ENCODE measurements at places on chromosomes 5 and 9.
A peak's percentile ranks its signal among the peaks of the same experiment; 100 is the strongest.

GRCh38 chr5:109690242-109690974 lies 681 bp downstream of the MAN2A1 start:
- peak; percentile 25 for DNase-seq

DNA sequence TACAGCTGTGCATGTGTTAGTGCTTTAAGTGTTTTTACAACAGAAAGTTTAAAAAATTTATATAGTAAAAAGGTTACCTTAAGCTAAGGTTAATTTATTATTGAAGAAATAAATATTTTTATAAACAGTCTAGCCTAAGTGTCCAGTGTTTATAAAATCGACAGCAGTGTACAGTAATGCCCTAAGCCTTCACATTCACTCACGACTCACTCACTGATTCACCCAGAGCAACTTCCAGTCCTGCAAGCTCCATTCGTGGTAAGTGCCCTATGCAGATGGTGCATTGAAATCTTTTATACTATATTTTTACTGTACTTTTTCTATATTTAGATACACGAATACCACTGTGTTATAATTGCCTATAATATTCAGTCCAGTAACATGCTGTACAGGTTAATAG lies 159.1 kb downstream of the ROR2 start:
- DNase-seq = no peak

- DNase-seq = no peak
Observed at GRCh38 chr5:159415301-159415937, 85.1 kb upstream of the IL12B start.

GRCh38 chr5:84202136-84202535 lies 182.5 kb downstream of the EDIL3 start:
- no peak for DNase-seq

DNA sequence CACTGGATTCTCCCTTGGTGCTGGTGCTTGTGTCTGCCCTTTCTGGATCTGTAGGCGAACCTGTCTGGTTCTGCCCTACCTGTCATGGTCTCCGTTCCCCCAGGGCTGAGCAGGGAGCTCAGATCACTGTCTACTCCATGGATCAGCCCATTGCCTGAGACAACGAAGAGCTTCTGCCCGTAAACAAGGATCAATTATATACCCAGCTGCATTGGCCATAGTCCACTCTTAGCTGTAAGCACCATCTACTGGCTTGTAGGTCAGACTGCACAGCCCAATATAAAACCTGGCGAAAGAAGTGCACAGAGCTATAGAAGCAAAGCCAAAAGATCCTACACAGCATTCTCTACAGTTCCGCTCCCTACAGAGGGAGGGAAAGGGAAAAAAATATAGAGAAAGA lies 181.5 kb upstream of the RPS23 start:
- DNase-seq = no peak

DNA sequence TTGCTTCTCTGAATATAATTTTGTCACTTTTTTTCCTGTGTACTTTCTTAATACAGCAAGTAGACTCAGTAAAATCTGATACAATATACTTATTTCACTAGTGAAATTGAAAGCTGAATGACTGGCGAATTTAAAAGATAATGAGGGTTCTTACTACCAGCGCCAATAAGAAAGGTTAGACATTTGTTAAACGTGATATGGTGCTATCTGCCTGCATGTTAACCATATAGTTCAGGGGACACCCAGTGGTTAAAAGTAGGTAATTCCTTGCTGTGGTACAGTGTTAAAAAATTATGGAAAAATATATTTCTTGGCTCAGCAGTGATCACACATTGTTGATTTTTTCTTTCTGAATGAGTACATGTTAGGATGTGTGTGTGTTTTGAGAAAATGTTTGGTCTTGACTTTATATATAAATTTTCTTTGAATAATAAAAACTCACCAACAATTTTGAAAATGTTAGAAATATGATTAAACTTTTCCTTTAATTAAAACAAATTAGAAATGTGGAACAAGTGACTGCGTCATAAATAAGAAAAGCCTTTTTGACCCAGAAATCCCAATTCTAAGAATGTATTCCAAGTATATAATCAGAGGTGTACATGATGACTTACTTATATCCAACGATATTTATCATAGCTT lies 25.8 kb downstream of the CAST start:
- DNase-seq = no peak

- DNase-seq = no peak
Observed at GRCh38 chr5:77957-78804, 13.8 kb upstream of the PLEKHG4B start.

- no peak for DNase-seq
Observed at GRCh38 chr5:139796061-139796806, 626 bp downstream of the PSD2 start.

GRCh38 chr9:124629600-124629999 lies 122.4 kb upstream of the NR5A1 start:
- no peak for DNase-seq

DNA sequence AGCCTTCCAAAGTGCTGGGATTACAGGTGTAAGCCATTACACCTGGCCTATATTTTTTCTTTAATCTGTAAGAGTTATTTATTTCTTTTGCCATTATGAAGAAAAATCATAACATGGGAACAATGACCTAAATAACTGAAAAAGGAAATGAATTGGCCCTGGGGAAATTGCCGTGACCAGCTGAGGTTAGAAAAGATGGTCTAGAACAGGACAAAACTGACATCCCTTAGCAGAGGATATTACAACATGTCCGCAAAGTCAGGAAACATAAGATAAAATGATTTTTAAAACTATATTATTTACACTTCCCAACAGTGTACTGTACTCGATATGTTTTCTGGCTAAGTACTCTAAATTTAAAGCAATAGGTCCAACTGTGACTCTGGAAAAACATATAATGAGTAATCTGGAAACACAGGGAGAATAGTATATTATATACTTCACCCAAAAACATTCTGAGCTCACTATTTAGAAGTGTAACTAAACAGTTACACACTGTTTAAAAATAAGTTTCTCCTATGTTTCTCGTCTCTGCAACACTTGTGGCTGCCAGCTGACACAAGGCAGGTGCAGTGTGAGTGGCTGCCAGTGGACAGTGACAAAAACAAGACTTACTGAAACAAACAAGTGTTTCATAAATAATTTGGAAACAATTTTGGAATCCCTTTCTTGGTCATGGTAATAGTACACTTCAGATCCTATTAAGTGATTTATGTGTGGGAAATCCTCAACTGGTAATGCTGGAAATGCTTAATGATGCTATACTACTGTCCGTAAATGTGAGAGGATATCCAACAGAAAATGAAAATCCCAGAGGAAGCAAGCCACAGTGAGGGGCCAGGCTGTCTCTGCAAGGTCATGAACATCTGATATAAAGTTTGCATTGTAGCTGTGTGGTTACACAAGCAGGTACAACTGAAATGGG lies 69.1 kb downstream of the C9orf85 start:
- DNase-seq = no peak

GRCh38 chr9:134258332-134258731 lies 67.9 kb upstream of the RXRA start:
- no peak for DNase-seq

- DNase-seq = no peak
Observed at GRCh38 chr5:83475935-83476814, 4.6 kb downstream of the VCAN start.

- no peak for DNase-seq
Observed at GRCh38 chr5:145800181-145800580, 35.0 kb downstream of the PRELID2 start.

DNA sequence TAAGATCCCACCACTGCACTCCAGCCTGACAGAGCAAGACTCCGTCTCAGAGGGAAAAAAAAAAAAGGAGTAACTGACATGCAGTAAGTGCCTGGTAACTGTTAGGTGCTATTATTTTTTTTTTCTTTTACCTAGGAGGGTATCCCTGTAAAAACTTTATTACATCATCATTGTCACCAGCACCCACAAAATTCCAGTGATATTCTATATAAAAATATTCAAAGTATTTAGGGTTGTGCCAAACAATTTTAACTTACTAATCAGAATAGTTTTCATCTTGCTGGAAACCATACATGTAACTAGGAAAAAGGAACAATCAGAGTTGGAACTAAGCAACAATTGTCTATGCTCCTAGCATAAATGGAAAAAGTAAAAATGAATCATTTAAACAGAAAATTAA lies 112.4 kb downstream of the SSBP2 start:
- no peak for DNase-seq

GRCh38 chr5:39270225-39270848 lies 51.0 kb upstream of the FYB1 start:
- no peak for DNase-seq

DNA sequence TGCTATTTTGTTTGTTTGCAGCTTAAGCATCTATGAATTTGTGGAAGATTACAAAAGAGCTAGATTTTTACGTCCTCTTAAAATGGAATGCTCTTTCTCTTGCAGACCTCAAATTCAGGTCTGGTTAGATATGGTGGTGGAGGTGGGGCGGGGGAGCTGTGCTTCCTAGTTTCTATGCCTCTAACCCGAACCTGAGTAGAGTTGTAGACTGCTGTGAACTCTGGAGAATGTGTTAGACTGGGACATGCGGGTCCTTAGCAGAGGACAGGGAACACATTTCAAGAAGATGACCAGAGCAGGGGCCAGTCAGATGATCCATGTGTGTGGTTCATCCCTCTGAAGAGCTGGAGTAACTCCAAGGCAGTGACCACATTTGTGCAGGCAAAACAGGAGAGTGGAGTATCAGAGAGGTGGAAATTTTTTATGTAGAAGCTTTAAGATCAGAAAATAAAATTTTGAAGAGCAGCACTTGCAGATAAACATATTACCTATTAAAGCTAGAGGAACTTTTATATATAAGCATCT lies 154.9 kb downstream of the FAM174A start:
- DNase-seq = no peak

GRCh38 chr9:98191181-98191608 lies 1.2 kb downstream of the CORO2A start:
- DNase-seq = no peak

DNA sequence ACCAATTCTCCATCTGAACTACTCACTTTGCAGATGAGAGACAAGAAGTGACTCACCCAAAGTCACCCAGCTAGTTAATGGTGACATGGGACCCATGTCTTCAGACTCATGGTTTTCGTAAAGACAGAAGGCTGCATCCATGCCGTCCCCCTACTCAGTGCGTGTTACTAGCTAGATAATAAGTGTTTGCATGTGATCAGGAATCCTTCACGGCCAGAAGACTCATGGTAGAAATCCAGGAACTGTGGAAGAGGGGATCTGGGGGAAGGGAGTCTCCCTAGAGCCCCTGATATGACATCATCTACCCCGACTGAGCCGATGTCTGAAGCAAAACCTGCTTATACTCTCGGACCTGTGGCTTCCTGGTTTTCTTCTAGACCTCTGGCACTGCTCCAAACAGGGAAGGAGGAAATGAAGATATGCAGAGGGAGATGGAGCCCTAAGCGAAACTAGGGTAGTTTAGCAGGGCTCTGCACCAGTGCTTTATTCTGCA lies 3.3 kb downstream of the RNF183 start:
- no peak for DNase-seq

DNA sequence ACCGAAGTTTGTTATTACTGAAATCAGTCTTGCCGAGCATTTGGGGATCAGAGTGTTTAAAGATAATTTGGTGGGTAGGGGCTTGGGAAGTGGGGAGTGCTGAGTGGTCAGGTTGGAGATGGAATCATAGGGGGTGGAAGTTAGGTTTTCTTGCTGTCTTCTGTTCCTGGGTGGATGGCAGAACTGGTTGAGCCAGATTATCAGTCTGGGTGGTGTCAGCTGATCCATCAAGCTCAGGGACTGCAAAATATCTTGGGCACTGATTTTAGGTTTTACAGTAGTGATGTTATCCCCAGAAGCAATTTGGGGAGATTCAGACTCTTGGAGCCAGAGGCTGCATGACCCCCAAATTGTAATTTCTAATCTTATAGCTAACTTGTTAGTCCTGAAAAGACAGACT lies 5.4 kb upstream of the ANKRD31 start:
- no peak for DNase-seq

DNA sequence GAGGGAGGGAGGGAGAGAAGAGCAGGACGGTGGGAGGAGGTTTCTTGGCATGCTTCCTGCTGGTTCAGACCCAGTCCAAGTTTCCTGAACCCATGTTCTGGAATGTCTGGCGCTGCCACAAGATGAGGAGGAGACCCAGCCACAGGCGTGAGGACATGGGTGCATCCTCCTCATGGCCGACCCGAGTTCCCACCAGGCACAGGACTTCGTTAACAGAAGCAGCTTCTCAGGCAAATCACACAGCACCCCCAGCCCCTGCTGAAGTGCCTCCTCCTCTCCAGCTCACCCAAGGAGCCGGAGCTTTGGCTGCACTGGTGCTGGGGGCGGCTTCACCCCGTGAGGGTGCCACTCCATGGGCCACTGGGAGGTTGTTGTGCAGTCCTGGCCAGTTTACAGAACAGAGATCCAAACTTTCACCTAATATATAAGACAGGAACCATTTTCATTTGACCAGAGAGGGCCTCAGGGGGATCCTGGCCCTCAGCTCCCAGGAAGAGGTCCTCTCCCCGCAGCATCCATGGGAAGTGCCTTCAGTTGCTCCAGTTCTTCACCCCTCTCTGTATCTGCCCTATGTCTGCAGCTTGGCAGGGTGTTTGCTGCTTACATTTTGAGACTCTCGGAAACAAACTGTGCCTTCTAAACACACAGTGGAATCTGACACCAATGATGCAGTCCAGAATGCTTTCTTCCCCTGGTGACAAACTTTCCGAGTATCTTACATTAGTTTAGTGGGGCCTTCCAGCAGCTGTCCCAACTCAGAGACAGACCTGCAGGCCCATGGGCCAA lies 10.2 kb upstream of the NKD2 start:
- no peak for DNase-seq

GRCh38 chr5:159240301-159240870 lies 22.7 kb upstream of the UBLCP1 start:
- DNase-seq = no peak

DNA sequence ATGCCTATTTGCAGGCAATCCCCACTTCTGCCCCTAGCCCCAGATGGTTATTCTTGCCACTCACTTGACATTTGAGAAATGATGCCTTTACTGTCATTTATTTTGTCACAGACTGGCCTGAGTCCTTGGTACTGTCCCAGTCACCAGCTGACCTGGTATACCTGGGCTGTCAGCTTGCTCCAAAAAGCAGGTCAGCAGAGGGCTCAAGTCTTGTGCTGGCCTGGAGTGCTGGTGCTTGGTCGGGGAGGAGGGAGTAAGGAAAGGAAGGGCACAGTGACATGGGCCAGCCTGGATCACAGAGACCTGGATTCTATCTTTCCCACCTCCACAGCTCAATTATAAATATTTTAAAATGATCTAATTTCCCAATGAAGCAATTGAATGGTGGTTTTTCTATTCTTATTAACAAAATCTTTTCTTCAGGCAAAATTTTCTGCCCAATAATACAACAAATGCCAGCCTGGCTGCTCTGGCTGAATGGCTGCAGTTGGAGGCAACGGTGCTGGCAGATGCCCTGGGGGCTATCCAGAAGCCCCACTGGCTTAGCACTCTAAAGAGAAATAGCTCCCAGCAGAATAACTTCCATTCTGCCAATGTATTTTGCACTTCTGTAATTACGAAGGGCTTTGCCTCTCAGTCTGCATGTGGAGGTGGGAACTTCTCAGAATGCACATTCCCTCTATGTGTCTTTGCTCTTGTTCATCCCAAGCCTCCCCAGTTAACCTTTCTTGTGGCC lies 160.6 kb downstream of the GADD45G start:
- no peak for DNase-seq

- no peak for DNase-seq
Observed at GRCh38 chr5:944992-945685, 52.5 kb downstream of the TRIP13 start.

GRCh38 chr5:142617416-142618129 lies 68.3 kb downstream of the FGF1 start:
- DNase-seq = no peak

- DNase-seq = no peak
Observed at GRCh38 chr5:14212838-14213237, 69.7 kb downstream of the TRIO start.
